ENCODE measurements at places on chromosomes 2 and 18.

- no peak for DNase-seq
These were observed 702.2 kb downstream of the ERBB4 start for GRCh38 chr2:211836409-211836808.

DNA sequence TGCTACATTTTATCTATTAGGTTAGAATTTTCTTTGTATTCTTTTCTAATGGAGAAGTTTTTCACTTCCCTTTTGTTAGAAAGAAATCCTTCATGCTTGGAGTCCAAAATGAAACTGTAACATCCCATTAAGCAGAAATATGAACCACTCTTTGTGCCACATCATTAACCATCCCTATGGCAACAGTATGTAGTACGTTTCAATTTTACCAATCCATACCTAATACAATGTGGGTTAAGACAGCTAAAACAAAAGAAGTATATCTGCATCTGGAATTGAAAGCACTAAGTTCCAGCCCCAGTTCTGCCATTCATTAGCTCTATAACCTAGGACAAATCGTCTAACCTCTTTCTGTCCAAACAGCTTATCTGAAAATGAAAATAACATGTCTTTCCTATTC is 409.2 kb upstream of the SPHKAP start:
- no peak for DNase-seq

DNA sequence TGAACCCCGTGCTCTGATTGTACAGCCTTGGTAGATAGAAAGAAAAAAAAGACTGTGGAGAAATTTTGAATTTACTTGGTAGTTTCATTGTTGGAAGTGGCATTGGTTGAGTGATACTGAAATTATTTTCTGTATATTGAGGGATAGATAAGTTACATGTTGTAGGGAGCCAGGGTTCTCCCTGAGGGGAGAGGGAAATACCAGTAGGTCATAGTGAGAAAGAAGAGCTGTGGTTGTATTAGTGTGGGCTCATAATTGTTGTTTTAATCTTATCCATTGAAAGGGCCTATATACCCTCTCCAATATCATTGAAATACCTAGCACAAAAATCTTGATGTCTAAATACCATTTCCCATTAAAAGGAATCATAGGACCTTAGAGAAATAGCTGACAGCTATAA is 16.9 kb upstream of the RAB31 start:
- no peak for DNase-seq

DNA sequence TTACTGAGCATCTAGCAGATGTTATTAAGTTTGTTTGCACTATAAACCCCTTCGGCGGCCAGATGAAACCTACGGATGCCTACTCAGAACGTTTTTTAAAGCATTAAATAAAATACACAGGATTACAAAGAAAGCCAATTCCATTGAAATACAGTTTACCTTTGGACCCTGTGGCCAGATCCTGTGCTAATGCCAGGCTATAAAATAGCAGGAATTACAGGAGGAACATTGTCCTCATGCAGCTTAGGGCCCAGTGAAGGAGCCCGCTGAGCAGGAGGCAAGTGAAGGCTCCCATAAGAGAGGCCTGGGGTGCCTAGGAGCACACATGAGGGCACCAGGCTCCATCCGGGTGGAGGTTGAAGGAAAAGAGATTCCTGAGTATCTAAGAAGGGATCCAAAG is 310.4 kb downstream of the MTX2 start:
- DNase-seq, result no peak

- DNase-seq, result no peak
These were observed 1.7 kb downstream of the UNC80 start for GRCh38 chr2:209773377-209773776.

GRCh38 chr2:223894009-223894408 is 51.1 kb downstream of the WDFY1 start:
- no peak for DNase-seq

DNA sequence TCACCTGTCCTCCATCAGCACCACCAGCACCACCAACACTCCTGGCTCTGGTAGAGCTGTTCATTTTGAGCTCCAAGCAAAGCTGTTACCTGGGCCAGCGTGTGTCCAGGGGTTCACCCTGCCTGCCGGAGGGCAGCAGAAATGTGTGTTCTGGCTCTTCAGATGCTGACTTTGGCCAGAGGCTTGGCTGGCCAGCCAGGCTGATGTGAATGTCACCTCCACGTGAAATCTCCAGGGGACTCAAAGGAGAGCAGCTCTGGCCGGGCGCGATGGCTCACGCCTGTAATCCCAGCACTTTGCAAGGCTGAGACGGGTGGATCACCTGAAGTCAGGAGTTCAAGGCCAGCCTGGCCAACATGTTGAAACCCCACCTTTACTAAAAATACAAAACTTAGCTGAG is 33.5 kb downstream of the CIB4 start:
- peak; percentile 79 for DNase-seq

DNA sequence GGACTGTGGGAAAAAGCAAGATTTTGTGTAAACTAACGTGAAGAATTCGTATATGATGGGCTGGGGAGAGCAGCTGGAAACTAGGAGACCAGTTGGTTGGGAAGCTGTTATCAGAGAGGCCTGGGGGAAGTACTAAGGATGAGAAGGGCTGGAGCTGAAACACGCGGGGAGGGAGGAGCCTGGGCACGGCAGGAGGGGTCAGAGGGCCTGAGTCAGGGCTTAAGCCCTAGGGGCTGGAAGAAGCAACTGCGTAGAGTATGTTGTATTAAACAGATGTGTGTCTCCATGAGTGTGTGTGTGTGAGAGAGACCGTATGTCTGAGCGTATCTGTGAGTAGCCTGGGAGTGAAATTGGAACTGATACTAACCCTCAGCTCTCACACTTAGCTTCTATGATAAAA is 8.4 kb downstream of the POMC start:
- no peak for DNase-seq

DNA sequence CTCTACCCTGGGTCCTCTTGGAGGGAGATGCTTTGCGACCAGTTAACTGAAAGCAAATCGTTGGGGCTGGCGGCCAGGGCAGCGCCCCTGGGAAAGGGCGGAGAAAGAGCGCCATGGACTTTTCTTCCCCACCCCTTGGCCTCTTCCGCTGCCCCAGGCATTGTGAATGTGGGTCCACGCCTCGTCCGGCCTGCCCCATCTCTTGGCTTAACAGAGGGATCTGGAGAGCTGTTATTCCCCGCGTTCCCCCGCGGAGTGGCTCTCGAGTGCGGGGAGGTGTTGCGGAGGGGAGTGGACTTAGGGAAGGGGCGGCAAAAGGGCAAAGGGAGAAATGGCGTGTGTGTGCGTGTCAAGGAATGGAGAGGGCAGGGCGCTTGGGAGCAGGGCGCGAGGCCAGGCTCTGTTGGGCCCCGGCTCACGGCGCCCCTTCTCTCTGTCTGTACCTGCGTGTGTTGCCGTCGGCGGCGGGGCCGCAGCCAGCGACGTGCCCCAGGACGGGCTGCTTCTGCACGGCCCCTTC is 6.6 kb downstream of the EMX1 start:
- peak; percentile 89 for DNase-seq

- DNase-seq, result no peak
These were observed 9.8 kb downstream of the ARID5A start for GRCh38 chr2:96546321-96546720.

- DNase-seq, result no peak
These were observed 78.5 kb upstream of the RPL31 start for GRCh38 chr2:100923461-100924060.

GRCh38 chr2:191854382-191855372 is 7.8 kb upstream of the CAVIN2 start:
- no peak for DNase-seq

DNA sequence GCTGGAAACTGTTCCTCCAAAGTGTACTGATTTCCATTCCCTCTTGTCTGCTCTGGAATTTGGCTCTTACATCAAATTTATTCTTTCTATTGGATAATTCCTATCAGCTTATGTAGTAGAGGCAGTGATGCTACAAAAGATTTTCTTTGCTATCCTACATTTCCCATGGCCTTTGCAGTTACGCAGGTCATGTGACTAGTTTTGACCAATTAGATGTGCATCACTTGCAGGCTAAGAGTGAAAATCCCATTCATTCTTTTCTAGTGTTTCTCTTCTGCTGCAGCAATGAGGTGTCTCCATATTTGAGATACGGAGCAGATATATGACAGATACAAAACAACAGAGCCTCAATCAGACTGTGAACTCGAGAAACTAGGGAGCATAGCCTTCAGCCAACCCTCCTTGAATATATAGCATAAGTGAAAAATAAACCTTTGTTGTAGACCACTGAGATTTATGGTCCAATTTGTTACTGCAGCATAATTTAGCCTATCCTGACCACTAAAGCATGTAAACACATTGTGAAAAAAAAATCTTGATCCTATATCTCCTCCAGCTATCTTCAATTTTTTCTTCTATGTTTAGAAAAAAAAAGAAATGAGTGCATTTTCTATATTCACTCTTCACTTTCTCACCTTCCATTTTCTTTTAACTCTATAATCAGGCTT is 102.0 kb downstream of the HNMT start:
- no peak for DNase-seq

GRCh38 chr18:48124857-48125626 is 194.6 kb upstream of the SMAD2 start:
- peak; percentile 76 for DNase-seq

DNA sequence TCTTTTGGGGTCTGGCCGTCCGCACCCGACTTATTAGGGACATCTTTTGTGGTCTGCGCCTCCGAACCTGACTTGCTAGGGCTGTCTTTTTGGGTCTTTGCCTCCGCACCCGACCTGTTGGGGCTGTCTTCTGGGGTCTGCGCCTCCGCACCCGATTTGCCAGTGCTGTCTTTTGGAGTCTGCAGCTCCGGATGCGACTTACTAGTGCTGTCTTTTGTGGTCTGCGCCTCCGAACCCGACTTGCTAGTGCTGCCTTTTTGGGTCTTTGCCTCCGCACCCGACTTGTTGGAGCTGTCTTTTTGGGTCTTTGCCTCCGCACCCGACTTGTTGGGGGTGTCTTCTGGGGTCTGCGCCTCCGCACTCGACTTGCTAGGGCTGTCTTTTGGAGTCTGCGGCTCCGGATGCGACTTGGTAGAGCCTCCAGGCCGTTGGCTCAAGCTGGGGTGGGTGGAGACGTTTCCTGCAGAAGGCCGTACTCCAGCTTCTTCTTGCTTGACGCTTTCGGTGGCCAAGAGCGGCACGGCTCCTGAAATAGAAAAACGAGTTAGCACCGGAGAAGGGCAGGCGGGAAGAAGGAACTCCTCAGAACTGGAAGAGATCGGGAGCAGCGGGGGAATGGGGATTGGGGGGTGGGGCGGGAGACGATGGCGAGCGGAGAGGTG is 498 bp downstream of the TGOLN2 start:
- DNase-seq, result no peak

DNA sequence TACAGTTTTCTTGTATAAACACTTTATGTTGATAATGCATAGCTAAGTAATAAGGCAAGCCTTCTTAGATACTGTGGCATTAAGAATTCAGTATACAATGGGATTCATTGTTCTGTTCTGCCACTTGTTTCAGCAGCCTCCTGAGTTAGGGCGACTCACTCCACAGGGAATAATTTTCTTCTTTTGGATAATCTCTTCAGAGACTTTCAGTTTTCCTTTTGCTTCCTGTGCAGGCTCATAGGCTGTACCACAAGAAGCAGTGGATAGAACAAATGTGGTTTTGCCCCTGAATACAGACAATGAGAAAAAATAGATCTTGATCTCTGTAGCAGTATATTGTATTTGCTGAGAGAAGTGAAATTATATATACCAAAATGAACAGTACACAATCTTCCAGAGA is 298.0 kb downstream of the ZNF407 start:
- no peak for DNase-seq

GRCh38 chr2:120481446-120482194 is 135.7 kb downstream of the INHBB start:
- DNase-seq, result peak; percentile 62

GRCh38 chr2:64565949-64566710 is 42.0 kb downstream of the AFTPH start:
- DNase-seq, result no peak

DNA sequence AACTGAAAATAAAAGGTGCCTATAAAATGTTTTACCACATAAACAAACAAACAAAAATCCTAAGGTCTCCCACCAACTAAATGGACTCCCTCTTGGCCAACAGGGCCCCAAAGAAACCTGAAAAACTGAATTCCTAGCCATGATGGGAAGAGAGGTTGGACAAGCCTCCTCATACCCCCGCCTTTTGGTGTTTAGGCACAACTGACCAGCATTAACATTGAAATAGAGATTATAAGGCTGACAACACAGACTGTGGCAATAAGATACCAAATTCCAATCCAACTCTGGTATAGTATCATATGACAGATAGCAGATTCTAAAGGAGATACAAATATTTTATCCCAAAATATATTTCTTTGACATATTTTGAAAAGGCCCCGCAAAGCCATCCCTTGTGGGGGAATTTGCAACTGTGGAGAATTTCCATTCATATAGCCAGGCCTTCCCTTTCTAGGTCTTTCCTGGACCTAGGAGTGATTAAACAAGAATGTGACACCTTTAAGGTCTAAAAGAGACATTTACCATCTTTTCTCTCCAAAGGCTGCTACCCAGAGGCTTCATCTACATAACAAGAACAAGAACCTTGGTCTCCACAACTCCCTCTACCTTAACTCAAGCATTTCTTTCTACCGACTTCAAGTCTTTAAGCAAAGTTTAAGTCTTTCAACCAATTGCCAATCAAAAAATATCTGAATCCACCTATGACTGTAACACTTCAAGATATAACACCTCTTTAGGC is 80.0 kb downstream of the CHN1 start:
- no peak for DNase-seq

GRCh38 chr18:33755931-33756560 is 178.0 kb downstream of the ASXL3 start:
- DNase-seq, result no peak

GRCh38 chr2:161580426-161580825 is 43.8 kb upstream of the SLC4A10 start:
- no peak for DNase-seq

- DNase-seq, result no peak
These were observed 273.7 kb downstream of the TWIST2 start for GRCh38 chr2:239121600-239122012.

DNA sequence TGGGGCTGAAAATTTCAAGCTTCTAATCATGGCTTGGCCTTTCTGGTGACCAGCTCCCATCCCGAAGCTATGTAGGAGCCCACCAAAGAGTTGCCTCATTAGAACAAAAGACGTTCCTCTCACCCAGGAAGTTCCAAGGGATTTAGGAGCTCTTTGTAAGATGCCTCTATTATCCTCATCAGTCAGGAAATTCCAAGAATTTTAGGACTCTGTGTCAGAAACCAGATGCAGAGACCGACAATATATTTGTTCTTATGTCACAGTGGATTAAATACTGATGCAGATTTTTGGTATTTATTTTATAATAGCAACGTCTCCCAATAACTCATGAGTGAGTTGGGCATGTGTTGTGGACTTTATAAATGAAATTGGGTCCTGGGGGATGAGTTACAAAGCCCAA is 91.8 kb upstream of the SKOR2 start:
- no peak for DNase-seq

GRCh38 chr2:196696423-196697079 is 57.0 kb downstream of the CCDC150 start:
- DNase-seq, result no peak
